Stimulated activated CD4-positive, alpha-beta T cell treated with anti-CD3 and anti-CD28 coated beads, Interleukin-1b, Interleukin-23, amount 100 ng/mL, for 1 hour (primary cell): ENCODE measurements at places on chromosomes 3 and 15.

DNA sequence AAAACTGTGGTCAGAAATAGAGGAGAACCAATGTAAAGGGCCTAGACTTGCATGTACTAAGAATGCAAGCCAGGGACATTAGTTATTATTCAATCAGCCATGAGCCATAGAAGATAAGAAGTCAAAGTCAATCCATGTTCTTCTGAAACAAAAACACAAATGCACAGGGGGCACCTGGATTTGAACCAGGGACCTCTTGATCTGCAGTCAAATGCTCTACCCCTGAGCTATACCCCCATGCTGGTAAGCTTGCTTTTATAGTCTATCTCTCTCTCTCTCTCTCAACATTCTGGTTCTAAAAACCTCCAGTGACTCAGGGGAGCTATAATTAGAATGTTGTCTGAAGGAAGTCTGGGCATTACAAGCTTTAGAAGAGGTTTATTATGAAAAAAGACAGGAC, 85.6 kb upstream of the ACP3 start:
- DNase-seq = no peak

DNA sequence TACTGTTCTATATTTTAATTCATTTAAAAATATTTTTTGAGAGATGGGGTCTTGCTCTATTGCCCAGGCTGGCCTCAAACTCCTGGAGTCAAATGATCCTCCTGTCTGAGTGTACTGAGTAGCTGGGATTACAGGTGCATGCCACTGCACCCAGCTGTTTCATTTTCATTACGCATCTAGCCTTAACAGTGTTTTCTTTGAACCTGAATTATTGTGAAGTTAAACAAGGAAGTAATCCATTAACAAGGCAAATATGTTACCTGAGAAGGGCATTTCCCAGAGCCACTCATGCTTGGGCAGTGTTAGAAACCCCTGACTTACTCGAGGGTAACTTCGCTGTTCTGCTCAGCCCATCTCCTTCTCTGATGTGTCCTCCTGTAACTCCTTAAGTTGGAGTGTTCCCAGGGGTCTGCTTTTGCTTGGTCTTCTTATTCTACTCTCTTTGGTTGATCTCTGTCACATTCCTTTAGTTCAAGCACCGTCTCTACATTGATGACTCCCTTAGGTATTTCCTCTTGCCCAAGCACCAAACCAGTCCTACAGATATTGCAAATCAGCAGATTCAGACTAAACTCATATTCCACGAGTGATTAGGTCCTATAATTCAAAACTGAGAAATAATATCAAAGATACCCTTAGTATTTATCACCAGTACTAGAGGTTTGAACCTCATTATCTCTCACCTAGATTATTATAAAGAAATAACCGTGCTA, 107.9 kb downstream of the STAC start:
- no peak for DNase-seq

- DNase-seq = no peak
These were observed 841.9 kb downstream of the CADM2 start for GRCh38 chr3:85800676-85801075.

DNA sequence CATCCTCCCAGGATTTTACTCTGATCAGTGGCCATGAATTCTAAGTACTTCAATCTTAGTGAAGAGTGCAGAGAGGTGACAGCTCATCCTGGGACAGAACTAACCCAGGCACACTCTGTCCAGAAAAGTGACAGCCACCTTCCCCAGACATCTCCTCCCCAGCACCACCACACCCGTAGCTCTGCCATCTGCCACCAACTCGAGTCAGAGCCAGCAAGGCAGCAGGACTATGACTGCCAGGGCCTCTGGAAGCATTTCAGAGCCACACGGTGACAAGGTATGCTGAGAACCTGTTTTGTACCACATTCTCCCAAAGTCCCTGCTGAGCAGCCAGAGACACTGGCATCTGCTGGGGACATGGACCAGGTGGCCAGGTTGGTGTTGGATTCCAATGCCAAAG, 71.0 kb downstream of the NTRK3 start:
- no peak for DNase-seq

- DNase-seq = no peak
These were observed 113.4 kb downstream of the PLCH1 start for GRCh38 chr3:155631323-155632019.

DNA sequence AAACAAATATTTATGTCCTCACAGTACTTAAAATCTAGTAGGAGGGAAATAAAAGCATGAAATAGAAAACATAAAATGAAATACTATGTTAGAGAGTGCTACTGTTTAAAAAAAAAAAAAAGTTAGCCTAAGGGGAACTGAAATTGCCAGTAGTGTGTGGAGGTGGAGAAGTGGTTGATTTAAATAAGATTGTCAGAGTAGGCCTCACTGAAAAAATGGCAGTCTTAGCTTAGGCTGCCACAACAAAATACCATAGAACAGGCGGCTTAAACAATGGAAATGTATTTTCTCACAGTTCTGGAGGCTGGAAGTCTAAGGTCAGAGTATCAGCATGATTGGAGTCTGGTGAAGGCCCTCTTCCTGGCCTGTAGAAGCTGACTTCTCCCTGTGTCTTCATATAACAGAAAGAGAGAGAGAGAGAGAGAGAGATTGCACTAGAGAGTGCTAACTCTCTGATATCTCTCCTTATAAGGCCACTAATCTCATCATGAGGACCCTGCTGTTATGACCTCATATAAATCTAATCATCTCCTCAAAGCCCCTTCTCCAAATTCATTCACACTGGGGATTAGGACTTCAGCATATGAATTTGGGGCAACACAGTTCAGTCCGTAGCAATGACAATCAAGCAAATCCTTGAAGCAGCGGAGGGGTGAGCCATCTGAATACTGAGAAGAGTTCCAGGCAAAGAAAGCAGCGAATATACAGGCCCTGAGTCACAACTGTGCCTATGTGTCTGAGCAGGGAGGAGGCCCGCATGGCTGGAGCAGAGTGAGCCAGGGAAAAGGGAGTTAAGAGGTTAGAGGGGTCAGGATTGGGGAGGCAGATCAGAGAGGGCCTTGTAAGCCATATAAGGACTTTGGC, 23.6 kb upstream of the LRRC34 start:
- no peak for DNase-seq
